ENCODE measurements at places on chromosomes 5 and 9. TPM values are rescaled to one million over a fixed set of nuclear protein-coding genes. Genes with fewer than 3 reads are reported as not detected.

DNA sequence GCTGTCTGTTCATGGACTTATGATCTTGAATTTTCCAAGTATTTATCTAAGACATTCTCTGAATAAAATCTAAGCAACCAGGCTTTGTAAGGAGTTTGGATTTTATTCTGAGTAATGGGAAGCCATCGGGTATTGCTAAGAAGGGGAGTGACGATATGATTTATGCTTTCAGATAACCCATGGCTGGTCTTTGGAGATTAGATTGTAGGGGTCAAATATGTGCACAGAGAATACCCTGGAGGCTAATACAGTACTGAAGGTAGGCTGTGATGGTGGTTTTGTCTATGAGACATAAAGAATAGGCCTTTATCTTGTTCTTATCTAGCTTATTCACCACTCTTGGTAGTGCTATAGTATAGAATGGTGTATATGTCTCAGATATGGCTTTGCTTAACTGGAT lies 60.0 kb upstream of the C5orf46 start:
- no peak for DNase-seq

- DNase-seq = no peak
Observed at GRCh38 chr5:168851902-168852321, 272.7 kb upstream of the PANK3 start.

DNA sequence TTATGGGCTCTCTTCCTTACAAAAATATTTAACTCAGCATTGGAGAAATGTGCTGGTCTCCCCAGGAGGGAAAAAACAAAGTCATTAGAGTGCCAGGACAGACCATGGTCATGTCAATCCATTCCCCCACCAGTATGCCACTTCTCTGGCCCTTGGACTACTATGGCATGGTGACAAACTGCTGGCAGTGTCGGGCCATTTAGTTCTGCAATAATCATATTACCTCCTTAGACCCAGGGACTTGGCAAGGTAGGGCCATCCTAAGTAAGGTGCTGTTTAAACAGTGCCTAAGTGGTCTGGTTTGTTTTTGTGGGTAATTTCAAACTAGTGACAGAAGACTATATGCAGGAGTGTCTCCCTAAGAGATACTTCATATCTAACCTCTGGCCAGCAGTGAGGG lies 177.8 kb upstream of the STK32A start:
- no peak for DNase-seq

- DNase-seq = no peak
Observed at GRCh38 chr5:165232509-165233028, 1727.2 kb downstream of the MAT2B start.

Gene WNK2
- total RNA-seq = 5.8 TPM

- no peak for DNase-seq
Observed at GRCh38 chr5:159336586-159336985, 6.3 kb upstream of the IL12B start.

Gene PDE8B
- 5.6 TPM for total RNA-seq

Gene GPRIN1
- total RNA-seq = 19.9 TPM

Gene LSM11
- 3.0 TPM for total RNA-seq

Gene SPATA31A3
- total RNA-seq = 0.20 TPM

DNA sequence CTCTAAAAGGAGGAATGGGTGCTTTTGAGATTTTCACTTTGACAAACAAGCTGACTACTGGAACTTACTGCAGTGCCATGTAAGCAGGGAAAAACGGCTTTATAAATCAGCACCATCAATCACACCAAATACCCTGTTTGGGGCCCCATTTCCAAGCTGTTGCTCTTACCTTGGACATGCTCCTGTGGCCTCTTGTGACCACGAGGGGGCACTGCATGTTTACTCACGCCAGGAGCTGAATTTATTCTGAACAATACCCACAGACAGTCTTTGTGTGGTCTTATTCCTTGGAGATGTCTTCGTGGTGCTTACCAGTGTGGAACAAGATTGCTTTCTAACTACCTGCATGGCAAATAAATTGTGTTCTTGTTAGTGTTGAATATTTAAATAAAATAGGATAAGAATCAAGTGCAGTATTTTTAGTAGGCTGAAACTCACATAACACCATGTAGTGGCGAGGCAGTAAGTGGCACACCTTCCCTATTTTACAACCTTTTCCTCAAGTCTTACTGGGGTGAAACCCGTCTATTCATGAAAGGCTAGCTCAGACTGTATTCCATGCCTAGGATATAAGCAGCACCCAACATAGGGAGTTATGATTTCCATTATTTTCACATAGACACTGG lies 155.5 kb upstream of the NMUR2 start:
- DNase-seq = peak; percentile 64

DNA sequence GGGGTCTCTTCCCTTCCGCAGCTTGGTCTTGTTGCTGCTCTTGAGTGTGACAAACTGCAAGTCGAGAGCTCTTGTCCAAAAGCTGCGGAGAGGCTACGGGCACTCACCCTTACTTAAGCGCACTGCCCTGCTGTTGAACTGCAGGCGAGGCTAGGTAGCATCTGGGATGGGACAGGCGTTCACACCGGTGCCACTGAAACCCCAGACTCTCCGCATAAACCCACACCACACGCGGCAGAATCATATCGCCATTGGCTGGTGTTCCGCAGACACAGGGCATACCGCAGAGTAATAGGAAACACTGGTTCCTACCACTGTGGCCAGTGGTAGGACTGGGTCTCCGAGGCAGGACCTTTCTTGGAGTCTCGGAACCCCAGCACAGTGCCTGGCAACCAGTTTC lies 2.2 kb upstream of the NPR3 start:
- DNase-seq = no peak

GRCh38 chr5:180646289-180646962 lies 3.0 kb downstream of the FLT4 start:
- DNase-seq = no peak

Gene SPAG8
- 2.4 TPM for total RNA-seq

Gene SLC1A3
- total RNA-seq = not detected

Gene ZNG1E
- total RNA-seq = 29.8 TPM

Gene TAF9
- total RNA-seq = 144 TPM

DNA sequence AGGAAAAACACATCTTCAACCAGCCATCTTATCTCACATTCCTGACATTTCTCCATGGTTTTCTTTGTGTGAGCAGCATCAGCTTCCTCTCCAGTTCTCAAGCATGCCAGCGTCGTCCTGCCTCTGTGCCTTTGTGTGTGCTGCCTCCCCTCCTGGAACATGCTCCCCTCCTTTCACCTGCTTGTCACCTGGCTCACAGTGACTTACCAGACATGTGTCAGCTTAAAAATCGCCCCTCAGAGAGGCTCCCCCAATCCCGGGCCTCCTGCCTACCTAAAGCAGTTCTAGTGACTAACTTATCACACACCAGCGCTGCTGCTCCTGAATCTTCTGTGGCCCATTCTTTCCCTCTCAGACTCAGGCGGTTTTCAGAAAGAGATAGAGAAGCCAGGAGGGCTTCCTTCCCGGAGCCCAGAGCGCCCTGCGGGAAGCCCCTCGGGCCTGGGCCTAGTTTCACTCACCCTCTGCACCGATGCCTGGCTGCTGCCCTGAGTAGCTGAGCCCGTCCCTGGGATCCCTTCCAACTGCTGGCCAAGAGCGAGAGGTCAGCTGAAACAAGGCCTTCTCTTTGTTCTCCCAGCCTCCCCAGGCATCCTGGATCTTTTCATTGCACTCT lies 51.1 kb upstream of the MVB12B start:
- peak; percentile 8 for DNase-seq

GRCh38 chr9:34986540-34987047 lies 3.0 kb upstream of the DNAJB5 start:
- peak; percentile 69 for DNase-seq

DNA sequence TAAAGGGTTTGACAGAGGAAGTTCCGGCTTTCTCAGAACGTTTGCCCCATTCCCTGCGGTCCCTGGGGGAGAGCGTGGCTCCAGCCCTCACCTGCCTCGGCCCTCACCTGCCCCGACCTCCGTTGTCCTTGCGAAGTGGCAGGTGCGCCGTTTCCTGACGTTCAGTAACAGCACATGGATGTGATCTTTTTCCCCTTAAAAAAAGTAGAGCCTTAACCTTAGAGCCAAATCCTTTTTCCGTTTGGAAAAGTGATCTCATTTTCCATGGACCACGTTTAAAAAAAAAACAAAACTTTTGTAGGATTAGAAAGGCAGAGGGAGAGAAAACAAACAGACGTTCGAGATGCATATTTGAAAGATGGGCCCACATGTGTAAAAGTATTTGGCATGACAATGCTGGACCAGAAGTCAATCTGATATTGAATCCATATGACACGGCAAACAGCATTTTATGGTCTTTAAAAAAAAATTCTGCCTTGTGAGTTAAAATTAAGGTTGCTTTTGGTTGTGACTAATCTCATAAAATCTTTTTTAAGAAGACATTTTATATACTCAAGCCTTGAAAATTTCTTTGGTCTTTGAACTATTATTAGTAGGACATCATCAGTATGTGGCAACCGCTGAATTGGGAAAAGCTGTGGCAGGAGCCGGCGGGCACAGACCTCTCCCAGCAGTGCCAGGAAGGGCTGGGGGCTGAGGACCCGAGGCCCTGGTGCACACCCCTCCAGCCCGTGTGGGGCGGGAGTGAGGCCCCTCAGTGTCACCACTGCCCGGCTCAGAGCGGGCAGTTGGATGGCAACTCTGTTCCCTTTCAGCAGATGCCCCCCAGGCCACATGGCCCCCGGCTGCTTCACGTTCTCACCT lies 42.5 kb upstream of the EXOC3 start:
- DNase-seq = no peak
